ENCODE measurements at places on chromosomes 12 and 14.

GRCh38 chr12:5388581-5389535 is 43.0 kb upstream of the NTF3 start:
- no peak for DNase-seq

DNA sequence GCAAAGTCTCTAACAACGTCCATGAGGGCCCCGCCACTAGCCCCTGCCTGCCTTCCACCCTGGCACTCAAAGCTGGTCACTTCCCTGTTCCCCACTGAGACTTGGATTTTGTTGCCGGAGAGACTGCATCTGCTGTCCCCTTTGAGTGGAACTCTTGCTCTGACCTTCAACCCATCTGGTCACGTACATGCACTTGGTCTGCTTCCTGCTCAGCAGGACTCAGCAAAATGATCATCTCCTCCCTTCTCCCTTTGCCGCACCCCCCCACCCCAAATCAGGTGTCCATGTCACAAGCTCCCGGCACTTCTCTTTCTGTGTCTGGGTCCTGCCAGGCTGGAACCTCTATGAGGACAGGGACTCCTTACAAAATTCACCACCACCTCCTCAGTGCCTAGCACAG is 180.9 kb downstream of the CHST11 start:
- no peak for DNase-seq

GRCh38 chr12:40561395-40561966 is 130.8 kb upstream of the CNTN1 start:
- DNase-seq: no peak

DNA sequence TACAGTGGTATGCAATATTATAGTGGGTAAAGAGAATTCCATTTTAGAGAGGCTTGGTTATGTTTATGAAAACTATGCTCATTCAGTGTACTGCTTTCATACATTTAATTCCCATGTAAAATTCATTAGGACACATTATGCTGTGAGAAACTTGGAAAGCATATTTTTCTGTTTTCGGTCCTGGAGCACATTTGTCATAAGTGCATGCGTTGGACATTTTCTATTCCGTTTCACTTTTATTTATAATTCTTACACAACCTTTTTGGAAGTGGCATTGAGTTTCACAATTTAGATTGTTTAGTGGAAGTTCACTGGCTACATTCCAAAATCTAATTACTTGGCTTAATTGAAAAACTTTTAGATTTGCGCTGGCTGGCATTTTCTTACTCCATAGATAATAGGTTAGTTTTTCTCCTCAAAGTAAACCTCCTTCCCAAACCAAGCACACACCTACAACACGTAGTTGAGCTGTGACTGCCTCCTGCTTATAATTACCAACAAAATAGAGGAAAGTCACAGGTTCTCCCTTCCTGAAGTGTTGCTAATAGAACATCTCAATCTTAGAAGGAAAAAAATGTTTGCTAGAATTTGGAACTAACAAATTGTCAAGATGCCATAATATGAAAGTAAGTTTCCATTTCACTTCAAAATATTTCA is 938.5 kb downstream of the TRHDE start:
- no peak for DNase-seq

DNA sequence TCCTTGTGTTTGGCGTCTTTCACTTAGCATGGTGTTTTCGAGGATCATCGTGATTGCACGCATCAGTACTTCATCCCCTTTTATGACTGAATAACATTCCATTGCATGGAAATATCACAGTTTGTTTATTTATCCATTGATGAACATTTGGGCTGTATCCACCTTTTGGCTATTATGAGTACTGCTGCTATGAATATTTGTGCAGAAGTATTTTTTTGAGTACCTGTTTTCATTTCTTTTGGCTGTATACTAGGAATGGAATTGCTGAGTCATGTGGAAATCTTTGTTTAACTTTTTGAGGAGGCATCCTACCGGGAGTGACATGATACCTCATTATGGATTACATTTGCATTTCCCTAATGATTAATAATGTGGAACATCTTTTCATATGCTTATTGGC is 66.4 kb downstream of the WNK1 start:
- no peak for DNase-seq

- DNase-seq: no peak
Measured at GRCh38 chr14:65879248-65880009, 466.9 kb downstream of the FUT8 start.

DNA sequence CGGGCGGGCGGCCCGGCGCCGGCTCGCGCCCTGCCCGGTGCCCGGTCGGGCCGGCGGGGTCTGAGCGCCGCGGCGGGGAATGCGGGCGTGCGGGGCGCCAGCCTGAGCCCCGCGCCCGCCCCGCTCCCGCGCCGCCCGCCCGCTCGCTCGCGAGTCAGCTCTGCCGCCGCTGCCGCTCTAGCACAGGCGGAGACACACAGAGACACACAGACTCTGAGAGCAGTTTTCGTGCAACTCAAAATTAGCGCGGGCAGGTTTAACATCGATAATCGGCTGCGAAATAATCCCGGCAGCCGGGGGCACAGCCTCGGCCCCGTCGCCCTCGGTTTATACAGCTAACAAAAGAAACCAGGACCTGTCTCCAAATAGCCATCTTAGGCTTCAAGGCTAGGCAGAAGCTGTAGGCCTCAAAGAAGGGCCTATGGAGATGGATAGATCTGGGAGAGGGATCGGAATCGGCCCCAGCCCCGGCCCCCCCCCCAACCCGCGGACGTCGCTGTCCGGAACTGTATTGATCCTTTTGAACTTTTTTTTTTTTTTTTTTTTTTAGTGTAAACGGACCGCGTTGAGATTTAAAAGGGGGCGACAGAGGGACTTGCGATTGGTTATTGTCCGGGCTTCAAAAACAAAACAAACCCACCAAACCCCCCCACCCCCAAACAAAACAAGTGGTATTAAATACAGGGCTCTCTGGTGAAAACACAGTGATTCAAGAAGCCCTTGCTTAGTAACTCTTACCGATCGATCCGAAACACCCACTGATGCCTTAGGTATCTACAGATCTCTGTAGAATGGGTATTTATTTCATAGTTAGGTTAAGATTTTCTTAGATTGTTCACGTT is 1.1 kb downstream of the ARID2 start:
- DNase-seq: no peak

GRCh38 chr14:57634335-57634734 is 140.7 kb upstream of the CCDC198 start:
- no peak for DNase-seq

Measured in fibroblast of skin of left biceps (primary cell).